ENCODE measurements at places on chromosomes 11 and 22. TPM values are rescaled to one million over a fixed set of nuclear protein-coding genes. Genes with fewer than 3 reads are reported as not detected.

Gene WT1
- not detected for polyA plus RNA-seq

Gene STK33
- polyA plus RNA-seq, result 0.30 TPM

Gene LARGE1
- 25.9 TPM for polyA plus RNA-seq

Gene SCARF2
- polyA plus RNA-seq, result 0.86 TPM

Gene ZFP91
- 49.4 TPM for polyA plus RNA-seq

DNA sequence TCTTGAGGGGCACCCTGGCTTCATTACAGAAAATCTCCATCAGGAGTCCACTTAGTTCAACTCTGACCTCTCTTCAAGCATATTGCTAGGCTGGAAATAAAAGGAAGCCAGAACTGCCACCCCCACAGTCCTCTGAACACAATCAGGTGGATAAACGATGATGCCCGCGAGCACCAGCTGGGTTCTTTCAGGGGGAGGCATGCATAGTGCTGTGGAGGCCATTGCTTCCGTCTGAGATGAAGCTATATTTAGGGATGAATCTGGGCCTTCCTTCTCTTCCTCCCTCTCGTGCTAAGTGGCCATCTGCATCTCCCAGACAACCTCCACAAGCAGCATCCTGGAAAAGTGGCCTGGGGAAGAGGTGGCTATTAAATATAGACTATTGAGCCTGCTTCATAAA, 3.9 kb upstream of the MICAL2 start:
- no peak for DNase-seq

DNA sequence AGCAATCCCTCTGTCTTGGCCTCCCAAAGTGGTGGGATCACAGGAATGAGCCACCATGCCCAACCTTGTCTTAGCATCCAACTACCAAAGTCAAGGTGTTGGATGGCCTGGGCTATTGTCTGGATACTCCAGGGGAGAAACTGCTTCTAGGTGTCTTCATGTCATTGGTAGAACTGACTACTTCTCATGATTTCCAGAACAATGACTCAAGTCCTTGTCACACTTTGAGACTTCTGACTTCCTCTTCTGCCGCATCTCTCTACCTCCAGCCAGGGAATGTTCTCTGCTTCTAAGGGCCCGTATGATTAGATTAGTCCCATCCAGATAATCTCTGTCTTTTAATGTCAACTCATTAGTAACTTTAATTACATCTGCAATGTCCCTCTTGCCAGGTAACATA, 30.6 kb downstream of the APOL6 start:
- DNase-seq, result no peak

- DNase-seq, result peak; percentile 83
These were observed 70.6 kb upstream of the EP300 start for GRCh38 chr22:41021613-41022454.

- no peak for DNase-seq
These were observed 194.2 kb downstream of the HIPK3 start for GRCh38 chr11:33451364-33451763.

DNA sequence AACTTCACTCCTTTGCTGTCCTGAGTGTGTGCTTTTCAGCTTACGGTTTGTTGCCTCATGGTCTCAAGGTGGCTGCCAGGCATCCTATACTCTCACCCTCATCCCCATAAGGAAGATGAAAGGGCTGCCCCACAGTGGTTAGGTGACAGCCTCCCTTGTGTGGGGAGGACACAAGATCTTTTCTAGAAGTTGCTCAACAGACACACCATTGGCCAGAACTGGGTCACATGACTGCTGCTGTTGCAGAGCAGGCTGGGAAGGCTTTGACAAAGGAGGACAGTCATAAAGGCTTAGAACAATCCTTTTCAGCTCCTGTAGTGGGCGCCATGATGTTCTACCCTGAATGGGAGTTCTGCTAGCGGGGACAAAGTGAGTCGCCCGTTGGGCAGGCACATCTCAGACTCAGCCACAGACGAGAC, 69.7 kb upstream of the RASD2 start:
- no peak for DNase-seq

DNA sequence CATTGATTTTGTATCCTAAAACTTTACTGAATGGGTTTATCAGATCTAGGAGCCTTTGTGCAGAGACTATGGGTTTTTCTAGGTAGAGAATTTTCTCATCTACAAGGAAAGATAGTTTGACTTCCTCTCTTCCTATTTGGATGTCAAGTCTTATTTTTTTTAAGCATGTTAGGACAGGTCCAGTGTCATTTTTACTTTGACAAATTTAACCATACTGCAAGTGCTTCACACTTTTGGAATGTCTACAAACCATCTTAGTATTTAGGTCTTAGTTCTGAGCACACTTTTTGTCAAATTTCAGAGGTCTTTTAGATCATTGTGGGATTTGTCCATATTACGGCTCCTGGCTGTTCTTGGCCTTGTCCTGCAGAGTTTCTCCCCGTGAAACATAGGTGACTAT, 715.2 kb upstream of the RAG2 start:
- no peak for DNase-seq

DNA sequence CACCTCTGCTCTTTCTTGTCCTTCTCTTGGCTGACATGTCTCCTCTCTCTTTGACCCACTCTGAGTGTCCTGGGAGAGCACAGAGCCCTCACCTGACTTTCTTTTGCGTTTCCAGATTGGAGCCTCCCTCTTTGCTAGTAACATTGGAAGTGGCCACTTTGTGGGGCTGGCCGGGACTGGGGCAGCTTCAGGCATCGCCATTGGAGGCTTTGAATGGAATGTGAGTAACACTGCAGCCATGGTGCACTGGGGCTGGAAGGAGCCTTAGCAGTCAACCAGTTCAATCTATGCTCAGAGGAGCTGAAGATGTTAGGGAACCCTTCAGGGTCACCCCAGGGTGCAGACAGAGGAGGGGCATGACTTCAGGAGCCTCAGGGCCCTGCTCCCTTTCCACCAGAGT, 23.8 kb downstream of the SLC5A1 start:
- DNase-seq, result no peak

GRCh38 chr11:73384531-73384871, 8.3 kb downstream of the RELT start:
- DNase-seq, result no peak
